Activated T-helper 1 cell treated with anti-CD3 and anti-CD28 coated beads, Interleukin-12 subunit alpha, Interleukin-12 subunit beta, Interleukin-2, Interleukin-4 antibody, amounts not matched to agents 30 ng/mL and 10 ng/mL and 1 ng/mL, durations not matched to agents 14 hours and 24 hours and 36 hours (primary cell): ENCODE measurements at places on chromosomes 2 and 18. TPM values are rescaled to one million over a fixed set of nuclear protein-coding genes. Genes with fewer than 3 reads are reported as not detected.

PRSS56 gene
- not detected in 2 replicates for total RNA-seq

- H3K36me3 ChIP-seq, result no peaks in the 10 kb centered on the region
- H3K27me3 ChIP-seq, result peaks cover 2% of the 10 kb centered on the region
- no peaks in the 10 kb centered on the region for H3K4me1 ChIP-seq
- no peak overlapping the region for H3K4me3 ChIP-seq
- DNase-seq, result no peak
Observed at GRCh38 chr2:11364565-11364887, 20.1 kb upstream of the ROCK2 start.

DNA sequence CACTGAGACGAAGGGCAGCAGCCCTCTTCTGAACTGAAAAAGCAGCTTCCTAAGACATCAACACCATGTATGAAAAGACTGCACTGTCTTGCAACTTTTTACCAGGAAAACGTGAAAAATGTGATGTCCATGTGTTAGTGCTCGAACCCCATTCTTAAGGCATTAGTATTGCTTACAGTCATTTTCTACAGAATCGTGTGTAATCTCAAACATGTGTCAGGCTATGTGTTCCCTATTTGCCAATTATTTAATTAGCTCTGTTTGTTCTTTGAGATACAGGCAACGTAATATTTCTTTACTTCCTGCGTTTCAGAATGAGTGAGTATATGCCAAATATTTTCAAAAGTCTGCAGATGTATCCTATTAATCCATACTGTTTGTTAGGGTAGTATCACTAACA, 307.7 kb upstream of the CCDC68 start:
- no peak for DNase-seq
- H3K27ac ChIP-seq, result no peak overlapping the region
- no peaks in the 10 kb centered on the region for H3K27me3 ChIP-seq
- H3K36me3 ChIP-seq, result no peaks in the 10 kb centered on the region
- no peaks in the 10 kb centered on the region for H3K4me1 ChIP-seq
- no peak overlapping the region for H3K4me3 ChIP-seq

GRCh38 chr18:468955-469790, 31.3 kb downstream of the COLEC12 start:
- H3K4me1 ChIP-seq, result no peaks in the 10 kb centered on the region
- no peak overlapping the region for H3K27ac ChIP-seq
- no peaks in the 10 kb centered on the region for H3K36me3 ChIP-seq
- peaks cover 14% of the 10 kb centered on the region for H3K27me3 ChIP-seq
- DNase-seq, result no peak

RAB10 gene
- total RNA-seq, result 128 and 130 TPM in 2 replicates

DNA sequence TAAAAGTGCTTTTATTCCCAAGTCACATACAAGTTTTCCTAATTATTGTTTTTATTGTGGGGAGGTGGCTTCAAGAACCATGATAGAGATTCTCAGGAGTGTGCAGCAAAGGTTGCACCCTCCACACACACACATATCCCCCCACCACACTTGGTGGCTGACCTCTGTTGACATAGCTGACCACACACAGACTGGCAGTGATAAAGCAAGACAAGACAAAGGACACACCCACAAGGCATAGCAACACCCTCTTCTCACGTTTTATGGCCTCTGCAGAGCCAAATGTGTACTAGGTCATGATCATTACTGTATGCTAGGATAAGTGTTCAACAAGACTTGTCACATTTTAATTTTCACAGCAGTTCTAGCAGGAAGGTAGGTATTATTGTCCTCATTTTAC, 143.0 kb upstream of the EPC2 start:
- no peak for DNase-seq
- no peak overlapping the region for H3K27ac ChIP-seq
- H3K4me3 ChIP-seq, result no peak overlapping the region
- no peaks in the 10 kb centered on the region for H3K4me1 ChIP-seq
- no peaks in the 10 kb centered on the region for H3K36me3 ChIP-seq

DNA sequence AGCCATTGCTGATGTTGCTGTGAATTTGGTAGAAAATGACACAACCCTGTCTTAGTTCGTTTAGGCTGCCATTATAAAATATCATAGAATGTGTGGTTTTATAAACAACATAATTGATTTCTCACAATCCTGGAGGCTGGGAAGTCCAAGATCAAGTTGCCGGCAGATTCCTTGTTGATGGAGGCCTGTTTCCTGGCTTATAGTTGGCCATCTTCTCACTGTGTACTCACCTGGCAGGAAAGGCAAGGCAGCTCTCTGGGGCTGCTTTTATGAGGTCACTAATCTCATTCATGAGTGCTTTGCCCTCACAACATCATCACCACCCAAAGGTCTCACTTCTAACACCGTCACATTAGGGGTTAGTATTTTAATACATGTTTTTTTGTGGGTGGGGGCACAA, 58.4 kb downstream of the PHLPP1 start:
- peaks cover 11% of the 10 kb centered on the region for H3K4me1 ChIP-seq
- no peak overlapping the region for H3K4me3 ChIP-seq
- H3K27ac ChIP-seq, result no peak overlapping the region
- H3K27me3 ChIP-seq, result no peaks in the 10 kb centered on the region
- no peak for DNase-seq

- DNase-seq, result no peak
- no peaks in the 10 kb centered on the region for H3K4me1 ChIP-seq
- peaks cover 3% of the 10 kb centered on the region for H3K27me3 ChIP-seq
- H3K36me3 ChIP-seq, result no peaks in the 10 kb centered on the region
- H3K27ac ChIP-seq, result no peak overlapping the region
Observed at GRCh38 chr2:239763433-239764097, 261.6 kb downstream of the NDUFA10 start.

GRCh38 chr2:237530472-237531433, 35.6 kb upstream of the PRLH start:
- H3K36me3 ChIP-seq, result no peaks in the 10 kb centered on the region
- DNase-seq, result no peak
- H3K4me3 ChIP-seq, result no peak overlapping the region

- no peaks in the 10 kb centered on the region for H3K36me3 ChIP-seq
- no peaks in the 10 kb centered on the region for H3K4me1 ChIP-seq
- DNase-seq, result no peak
- H3K27ac ChIP-seq, result no peak overlapping the region
- H3K27me3 ChIP-seq, result peaks cover 24% of the 10 kb centered on the region
Observed at GRCh38 chr2:202187570-202187969, 50.8 kb downstream of the SUMO1 start.

- DNase-seq, result no peak
- no peak overlapping the region for H3K4me3 ChIP-seq
- H3K4me1 ChIP-seq, result no peaks in the 10 kb centered on the region
- no peaks in the 10 kb centered on the region for H3K36me3 ChIP-seq
Observed at GRCh38 chr2:71862921-71863320, 284.7 kb downstream of the CYP26B1 start.

- DNase-seq, result no peak
- no peak overlapping the region for H3K4me3 ChIP-seq
- H3K27ac ChIP-seq, result peak overlapping the region; percentile 77
- H3K4me1 ChIP-seq, result peaks cover 48% of the 10 kb centered on the region
- H3K27me3 ChIP-seq, result peaks cover 13% of the 10 kb centered on the region
Observed at GRCh38 chr2:96484091-96484490, 21.1 kb downstream of the NEURL3 start.

TXNDC2 gene
- 0.26 TPM in 1 of 2 replicates, not detected in the other for total RNA-seq

GRCh38 chr2:105887256-105887655, 142.5 kb downstream of the NCK2 start:
- peak overlapping the region; percentile 81 for H3K27ac ChIP-seq
- DNase-seq, result no peak
- peak overlapping the region; percentile 12 for H3K4me3 ChIP-seq
- peaks cover 70% of the 10 kb centered on the region for H3K4me1 ChIP-seq
- no peaks in the 10 kb centered on the region for H3K27me3 ChIP-seq
- H3K36me3 ChIP-seq, result peaks cover 59% of the 10 kb centered on the region

SLC19A3 gene
- total RNA-seq, result not detected in 2 replicates

ANKRD62 gene
- not detected in 2 replicates for total RNA-seq

DNA sequence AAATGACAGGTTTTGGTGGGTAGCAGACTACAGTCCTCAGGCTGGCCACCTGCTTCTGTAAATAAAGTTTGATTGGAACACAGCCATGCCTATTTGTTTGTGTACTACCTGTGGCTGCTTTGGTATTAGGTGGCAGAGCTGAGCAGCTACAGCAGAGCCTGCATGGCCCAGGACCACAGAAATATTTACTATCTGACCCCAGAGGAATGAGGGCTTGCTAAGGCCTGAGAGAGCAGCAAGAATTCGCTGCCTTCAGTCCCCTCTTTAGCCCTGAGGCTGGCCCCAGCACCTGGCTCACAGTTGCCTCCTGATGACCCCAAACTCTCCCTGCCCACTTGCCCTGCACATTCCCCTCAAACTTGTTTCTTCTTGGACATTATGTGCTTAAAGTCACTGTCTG, 32.5 kb downstream of the POLR1A start:
- H3K4me3 ChIP-seq, result no peak overlapping the region
- H3K27ac ChIP-seq, result no peak overlapping the region
- no peaks in the 10 kb centered on the region for H3K27me3 ChIP-seq
- peaks cover 39% of the 10 kb centered on the region for H3K4me1 ChIP-seq
- DNase-seq, result no peak
- peaks cover 62% of the 10 kb centered on the region for H3K36me3 ChIP-seq

UXS1 gene
- total RNA-seq, result 36.7 TPM in 2 replicates

DNA sequence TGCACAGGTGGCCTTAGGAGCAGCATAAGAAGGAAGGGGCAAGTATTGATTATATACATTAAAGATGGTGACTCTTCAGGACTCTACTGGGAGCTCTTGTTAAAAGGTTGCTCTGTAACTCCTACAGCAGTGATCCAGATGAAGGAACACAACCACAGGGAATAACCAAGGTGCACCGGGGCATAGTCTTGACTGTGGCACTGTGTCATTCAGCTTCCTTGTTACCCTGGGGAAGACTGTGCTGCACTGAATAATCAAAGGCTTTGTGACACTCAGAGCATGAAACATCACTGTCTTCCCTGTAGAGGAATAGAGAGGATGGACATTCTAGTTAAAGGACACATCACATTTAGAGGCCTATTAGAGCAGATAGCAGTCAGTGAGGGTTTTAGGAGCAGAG, 105.3 kb downstream of the UBE2E3 start:
- H3K27me3 ChIP-seq, result peaks cover 2% of the 10 kb centered on the region
- peaks cover 2% of the 10 kb centered on the region for H3K36me3 ChIP-seq
- no peak overlapping the region for H3K27ac ChIP-seq
- no peaks in the 10 kb centered on the region for H3K4me1 ChIP-seq
- no peak for DNase-seq

DNA sequence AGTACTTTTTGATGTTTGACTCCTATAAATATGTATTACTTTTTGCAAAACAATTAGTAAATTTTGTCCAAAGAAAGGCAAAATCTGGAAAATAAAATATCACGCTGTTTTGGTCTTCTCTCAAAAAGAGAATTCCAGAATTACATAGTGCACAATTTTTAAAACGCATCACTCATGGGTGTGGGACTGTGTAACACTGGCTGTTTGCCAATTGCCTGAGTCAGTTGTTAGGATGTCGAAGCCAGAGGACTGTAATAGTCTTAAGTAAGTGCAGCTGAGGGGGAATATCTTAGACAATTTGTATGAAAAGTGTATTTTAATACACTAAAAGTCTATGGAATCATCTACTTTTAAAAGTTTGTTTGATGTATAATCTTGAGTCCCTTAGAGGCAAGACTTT, 24.1 kb upstream of the EPHA4 start:
- no peak for DNase-seq
- H3K4me3 ChIP-seq, result no peak overlapping the region
- H3K36me3 ChIP-seq, result no peaks in the 10 kb centered on the region
- H3K27ac ChIP-seq, result no peak overlapping the region

DNA sequence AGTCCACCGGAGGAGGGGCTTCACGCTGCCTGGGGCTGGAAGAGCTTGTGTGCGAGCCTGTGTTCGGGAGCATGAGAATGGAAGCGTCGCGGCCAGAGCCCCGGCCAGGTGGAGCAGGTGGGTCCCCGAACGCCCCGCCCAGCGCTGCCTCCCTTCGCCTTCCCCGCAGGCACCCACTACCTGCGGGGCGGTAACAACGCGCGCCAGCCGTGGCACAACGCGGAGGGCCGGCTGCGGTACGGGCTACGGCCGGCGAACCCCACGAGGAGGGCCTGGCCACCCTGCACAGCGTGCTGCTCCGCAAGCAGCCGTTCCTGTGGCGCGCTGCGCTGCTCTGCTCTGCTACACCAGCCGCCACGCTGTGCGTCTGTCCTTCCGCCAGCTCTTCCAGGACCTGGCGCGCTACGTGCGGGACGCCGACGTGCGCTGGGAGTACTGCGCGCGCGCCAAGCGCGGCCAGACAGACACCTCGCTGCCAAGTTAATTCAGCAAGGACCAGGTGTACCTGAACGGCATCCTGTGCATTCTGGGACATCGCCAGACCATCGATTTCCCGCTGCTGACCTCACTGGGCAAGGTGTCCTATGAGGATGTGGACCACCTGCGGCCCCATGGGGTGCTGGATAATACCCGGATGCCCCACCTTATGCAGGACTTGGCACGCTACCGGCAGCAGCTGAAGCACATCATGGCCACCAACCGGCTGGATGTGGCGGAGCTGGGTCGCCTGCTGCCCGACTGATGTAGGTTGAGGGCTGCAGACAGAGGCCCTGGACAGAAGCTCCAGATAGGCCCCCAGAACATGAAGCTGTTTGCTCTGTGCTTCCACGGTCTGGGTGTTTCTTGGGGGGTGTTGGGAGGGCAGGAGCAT, 200.6 kb downstream of the NAPG start:
- H3K27ac ChIP-seq, result no peak overlapping the region
- no peak overlapping the region for H3K4me3 ChIP-seq
- H3K27me3 ChIP-seq, result peaks cover 2% of the 10 kb centered on the region
- no peak for DNase-seq
- no peaks in the 10 kb centered on the region for H3K4me1 ChIP-seq

- H3K4me1 ChIP-seq, result peaks cover 77% of the 10 kb centered on the region
- peak overlapping the region; percentile 38 for H3K4me3 ChIP-seq
- peaks cover 6% of the 10 kb centered on the region for H3K36me3 ChIP-seq
- peak; percentile 16 for DNase-seq
- H3K27me3 ChIP-seq, result no peaks in the 10 kb centered on the region
- peak overlapping the region; percentile 88 for H3K27ac ChIP-seq
Observed at GRCh38 chr18:9147440-9148202, 11.0 kb downstream of the ANKRD12 start.

DNA sequence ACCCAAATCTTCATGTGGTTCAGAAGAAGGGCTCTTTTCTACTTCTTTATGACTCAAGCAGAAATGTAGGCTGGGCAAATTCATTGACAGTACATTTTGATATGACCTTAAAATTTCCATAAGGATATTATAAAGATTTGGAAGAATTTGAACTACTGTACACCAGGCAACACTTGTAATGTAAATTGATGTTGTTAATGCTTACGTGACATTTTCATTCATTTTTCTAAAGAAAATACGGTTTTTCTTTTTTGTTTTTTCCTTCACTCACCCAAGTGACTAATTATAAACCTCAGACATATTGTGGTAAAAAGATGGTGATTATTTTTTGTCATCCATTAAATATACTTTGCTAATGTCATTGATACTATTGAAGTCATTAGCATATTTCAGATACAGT, 17.4 kb downstream of the AFTPH start:
- peaks cover 13% of the 10 kb centered on the region for H3K36me3 ChIP-seq
- DNase-seq, result no peak
- no peak overlapping the region for H3K27ac ChIP-seq
- H3K27me3 ChIP-seq, result no peaks in the 10 kb centered on the region
- H3K4me3 ChIP-seq, result no peak overlapping the region

- peaks cover 54% of the 10 kb centered on the region for H3K4me1 ChIP-seq
- H3K27ac ChIP-seq, result peak overlapping the region; percentile 56
- H3K4me3 ChIP-seq, result peak overlapping the region; percentile 15
- DNase-seq, result peak; percentile 46
- H3K36me3 ChIP-seq, result peaks cover 6% of the 10 kb centered on the region
Observed at GRCh38 chr18:59921384-59921891, 21.6 kb downstream of the PMAIP1 start.
